ENCODE measurements at places on chromosomes 5 and 9.
A peak's percentile ranks its signal among the peaks of the same experiment; 100 is the strongest.

GRCh38 chr5:181246276-181247049 is 2.8 kb upstream of the RACK1 start:
- DNase-seq: peak; percentile 77

- no peak for DNase-seq
These were observed 77.7 kb downstream of the TLE1 start for GRCh38 chr9:81611664-81612063.

GRCh38 chr9:95506678-95507463 is 9.9 kb downstream of the PTCH1 start:
- DNase-seq: peak; percentile 64

DNA sequence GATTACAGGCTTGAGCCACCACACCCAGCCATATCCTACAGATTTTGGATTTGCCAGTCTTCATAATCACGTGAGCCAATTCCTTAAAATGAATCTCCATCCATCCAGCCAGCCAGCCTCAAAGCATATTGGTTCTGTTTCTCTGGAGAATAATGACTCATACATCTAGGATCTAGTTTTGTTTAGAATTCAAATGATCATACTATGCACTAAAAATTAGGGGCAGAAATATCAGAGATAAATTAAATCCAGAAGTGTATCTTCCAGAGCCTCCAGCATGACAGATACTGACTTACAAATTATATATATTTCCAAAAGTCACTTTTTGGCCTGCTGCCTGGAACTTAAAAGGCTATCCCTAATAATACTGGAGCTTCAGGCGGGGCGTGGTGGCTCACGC is 119.1 kb upstream of the NR5A1 start:
- DNase-seq: no peak

DNA sequence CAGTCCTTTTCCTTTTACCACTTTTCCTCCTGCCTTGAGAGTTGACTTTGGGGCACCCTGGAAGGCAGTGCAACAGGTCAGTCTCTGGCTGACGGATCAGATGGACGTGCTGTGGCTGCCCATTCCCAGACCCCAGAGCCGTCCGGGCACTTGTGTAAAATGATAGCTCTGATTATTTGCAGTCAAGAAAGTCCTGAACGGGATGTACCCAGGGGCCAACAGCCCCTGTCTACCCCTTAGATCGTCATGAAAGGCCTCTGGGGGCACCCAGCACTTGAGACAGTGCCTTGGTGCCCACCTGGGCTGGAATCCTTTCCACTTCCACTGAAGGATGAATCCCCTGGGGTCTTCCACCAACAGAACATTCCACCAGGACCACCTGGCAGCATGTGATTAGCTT is 17.7 kb upstream of the ANGPTL2 start:
- DNase-seq: no peak

- no peak for DNase-seq
These were observed 411.5 kb downstream of the PLK2 start for GRCh38 chr5:58048185-58048925.

GRCh38 chr9:5110867-5111681 is 74.4 kb downstream of the INSL6 start:
- no peak for DNase-seq

GRCh38 chr5:124907098-124907644 is 160.7 kb upstream of the ZNF608 start:
- no peak for DNase-seq

DNA sequence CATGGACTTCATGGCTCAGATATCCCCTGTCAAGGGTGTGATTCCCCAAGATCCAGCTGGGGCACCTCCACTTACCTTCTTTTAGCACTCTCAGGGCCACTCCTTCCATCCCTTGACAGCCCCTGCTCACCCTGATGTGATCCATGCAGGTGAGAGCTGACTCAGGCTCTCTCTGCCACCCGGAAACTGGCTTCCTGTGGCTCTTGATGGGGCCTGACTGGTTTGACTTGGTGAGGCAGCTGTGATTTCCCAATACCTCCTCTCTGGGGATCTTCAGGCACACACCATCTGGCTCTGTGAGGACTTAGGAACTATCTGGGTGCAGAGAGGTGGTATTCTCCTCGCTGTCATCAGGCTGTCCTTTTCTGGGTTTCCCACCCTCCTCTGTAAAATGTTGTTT is 7.9 kb upstream of the FAT2 start:
- no peak for DNase-seq

GRCh38 chr9:99041618-99042017 is 63.3 kb upstream of the TGFBR1 start:
- DNase-seq: no peak

GRCh38 chr9:81132318-81132717 is 557.0 kb downstream of the TLE1 start:
- DNase-seq: no peak

GRCh38 chr5:155839251-155840037 is 487.5 kb upstream of the SGCD start:
- DNase-seq: no peak

DNA sequence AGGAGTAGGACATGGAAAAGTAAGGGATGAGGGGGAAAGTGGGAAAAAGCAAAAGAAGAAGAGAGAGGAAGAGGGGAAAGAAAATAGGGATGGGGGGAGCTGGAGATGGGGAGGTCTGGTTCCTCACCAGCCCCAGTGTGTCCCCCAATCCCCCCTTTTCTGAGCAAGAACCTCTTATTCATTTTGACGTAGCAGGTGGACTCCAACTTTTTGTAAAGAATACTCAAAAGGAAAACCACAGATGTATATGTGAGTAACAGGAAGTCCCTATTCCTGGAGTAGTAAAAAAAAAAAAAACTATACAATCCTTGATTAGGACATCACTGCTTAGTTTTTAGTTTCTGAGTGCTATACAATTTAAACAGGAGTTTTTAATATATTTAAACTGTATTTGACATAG is 3.9 kb upstream of the CFAP95 start:
- DNase-seq: no peak

DNA sequence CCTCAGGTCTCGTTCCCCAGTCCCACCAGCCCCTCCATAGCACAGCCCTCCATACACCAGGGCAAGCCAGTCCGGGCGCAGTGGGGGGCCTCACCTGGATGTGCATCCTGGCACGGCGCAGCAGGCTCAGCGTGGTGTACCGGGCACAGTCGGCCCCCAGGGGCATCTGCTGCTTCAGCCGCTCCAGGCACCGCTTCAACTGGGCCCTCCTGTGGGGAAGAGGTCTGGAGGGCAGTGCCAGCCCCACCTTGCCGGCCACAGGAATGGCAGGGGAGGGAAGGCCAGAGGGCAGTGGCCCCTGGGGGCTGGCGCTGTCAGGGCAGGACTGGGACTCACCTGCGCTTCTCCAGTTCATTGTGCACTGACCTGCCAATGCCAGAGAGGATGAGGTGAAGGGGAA is 1.4 kb downstream of the MXD3 start:
- DNase-seq: peak; percentile 35

GRCh38 chr9:136259517-136259813 is 13.9 kb upstream of the QSOX2 start:
- no peak for DNase-seq

DNA sequence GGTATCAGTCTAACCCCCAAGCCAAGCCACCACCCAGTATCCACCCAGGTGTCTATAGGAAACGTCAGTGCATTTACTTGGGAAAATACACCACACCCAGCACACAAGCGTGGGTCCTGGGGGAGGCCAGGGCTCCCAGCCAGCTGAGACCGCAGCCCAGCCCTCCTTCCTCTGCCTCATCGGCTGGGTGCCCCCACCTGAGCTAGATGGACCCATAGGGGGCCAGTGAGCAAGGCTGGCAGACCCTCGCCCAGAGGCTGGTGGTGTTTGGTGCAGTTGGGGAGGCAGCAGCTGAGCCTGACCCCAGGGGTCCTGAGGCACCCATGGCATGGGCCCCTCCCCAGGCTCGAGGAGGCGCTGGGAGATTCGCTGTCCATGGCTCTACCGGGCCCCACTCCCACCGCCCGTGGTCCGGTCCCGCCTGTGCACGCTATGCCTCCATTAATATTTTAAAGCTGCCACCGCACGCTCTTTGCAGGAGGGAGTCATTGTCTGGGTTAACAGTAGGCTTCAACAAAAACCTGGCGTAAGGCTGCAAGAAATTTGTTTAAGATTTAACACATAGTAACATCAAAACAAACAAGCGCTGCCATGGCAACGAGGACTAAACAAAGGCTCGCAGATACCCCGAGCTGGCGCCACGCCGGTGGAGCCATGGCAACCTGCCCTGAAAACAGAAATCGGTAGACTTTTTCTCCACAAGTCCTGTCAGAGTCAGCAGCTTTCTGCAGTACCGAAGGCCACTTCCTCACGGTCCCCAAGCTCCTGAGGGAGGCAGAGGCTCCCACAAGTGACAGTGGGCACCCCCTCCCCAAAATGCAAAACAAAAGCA is 20.6 kb downstream of the TPPP start:
- DNase-seq: peak; percentile 71

GRCh38 chr9:86978413-86978812 is 31.1 kb upstream of the GAS1 start:
- no peak for DNase-seq

GRCh38 chr5:36407396-36407795 is 105.7 kb upstream of the RANBP3L start:
- no peak for DNase-seq

DNA sequence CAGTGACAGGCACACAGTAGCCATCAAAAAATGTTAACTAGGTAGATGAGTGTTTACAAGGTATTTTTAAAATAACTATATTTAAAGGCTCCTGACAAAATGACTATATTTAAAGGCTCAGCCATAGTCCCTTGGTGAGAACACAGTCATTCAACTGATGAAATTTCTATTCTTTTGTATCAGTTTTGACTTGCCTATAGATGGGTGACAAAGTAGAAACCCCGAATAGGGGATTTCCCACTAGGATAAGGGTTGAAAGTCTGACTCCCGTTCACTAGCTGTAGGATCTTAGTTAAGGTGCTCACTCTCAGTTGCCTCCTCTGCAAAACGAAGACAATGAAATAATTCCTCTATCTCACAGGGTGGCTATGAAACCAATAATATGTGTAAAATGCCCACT is 218.2 kb downstream of the TSSK1B start:
- DNase-seq: no peak

- DNase-seq: no peak
These were observed 12.9 kb downstream of the PLEKHG4B start for GRCh38 chr5:104778-105296.

- no peak for DNase-seq
These were observed 98.0 kb downstream of the EDIL3 start for GRCh38 chr5:84286662-84287061.
